ENCODE measurements at places on chromosomes 7 and 10.
A peak's percentile ranks its signal among the peaks of the same experiment; 100 is the strongest.

DNA sequence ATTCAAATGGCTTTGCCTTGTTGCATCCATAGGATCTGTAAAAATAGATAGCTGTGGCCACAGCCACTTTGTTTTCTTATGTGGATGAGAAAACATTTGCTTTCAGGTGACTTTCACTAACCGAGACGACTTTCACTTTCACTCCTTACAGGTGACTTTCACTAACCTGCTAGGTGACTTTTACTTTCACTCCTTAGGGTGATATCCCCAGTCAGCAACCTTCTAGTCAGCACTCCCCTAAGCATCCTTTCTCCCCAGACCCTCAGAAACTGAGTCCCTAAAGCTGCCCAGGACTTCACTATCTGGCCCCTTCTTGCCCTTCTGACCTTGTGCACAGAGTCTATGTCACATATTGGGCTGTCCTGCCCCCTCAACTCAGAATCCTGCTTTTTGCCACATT, 177.5 kb downstream of the RELN start:
- peak; percentile 12 for DNase-seq

DNA sequence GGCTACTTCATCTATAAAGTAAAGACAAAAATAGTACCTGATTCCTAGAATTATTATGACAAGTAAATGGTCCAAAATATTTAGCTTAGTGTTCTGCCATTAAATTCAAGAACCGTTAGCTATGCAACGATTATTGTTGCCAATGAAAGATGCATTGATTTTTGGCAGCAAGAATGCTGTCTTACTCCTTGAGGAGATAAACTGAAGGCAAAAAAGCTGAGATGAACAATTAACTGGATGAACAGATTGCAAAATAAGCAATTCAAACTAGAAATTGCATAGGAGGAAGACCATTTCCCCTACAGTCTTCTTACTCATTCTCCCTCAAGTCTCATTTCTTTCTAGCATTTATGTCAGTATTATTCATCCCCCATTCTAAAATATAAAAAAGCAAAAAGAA, 484.5 kb downstream of the PLXDC2 start:
- DNase-seq: no peak

DNA sequence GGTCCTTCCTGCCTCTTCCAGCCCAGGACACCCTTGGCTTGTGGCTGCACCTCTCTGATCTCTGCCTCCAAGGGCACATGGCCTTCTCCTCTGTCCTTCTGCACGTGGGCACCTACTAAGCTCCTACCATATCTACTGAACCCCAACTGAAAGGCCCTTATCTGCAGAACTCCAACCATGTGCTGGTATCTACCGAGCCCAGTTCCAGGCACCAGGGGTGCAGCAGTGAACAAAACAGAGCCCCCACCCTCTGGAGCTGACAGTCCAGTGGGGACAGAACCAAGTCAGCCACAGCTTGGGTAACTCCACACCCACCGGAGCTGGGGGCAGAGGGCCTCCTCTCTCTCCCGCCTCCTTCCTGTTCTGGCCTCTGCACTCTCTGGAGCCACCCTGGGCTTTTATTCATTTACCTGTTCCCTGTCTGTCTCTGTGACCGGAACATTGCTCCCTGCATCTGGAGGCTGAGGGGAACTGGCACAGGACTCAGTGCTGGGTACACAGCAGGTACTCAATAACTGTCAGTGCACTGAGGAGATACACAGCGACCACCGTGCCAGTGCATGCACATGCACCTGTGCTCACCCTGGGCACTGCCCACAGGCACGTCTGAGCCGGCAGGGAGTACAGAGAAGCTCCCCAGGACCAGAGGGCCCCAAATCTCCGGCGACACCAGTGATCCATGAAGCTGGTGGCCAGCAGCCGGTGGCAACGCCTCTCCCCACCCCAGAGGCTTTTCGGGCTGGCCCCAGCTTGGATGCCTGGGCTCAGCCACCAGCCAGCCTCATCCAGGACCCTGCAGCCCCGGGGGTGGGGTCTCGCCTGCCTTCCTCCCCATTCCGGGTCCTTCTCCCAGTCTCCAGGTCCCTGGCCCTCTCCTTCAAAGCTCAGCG, 2.0 kb downstream of the MICALL2 start:
- DNase-seq: peak; percentile 46

DNA sequence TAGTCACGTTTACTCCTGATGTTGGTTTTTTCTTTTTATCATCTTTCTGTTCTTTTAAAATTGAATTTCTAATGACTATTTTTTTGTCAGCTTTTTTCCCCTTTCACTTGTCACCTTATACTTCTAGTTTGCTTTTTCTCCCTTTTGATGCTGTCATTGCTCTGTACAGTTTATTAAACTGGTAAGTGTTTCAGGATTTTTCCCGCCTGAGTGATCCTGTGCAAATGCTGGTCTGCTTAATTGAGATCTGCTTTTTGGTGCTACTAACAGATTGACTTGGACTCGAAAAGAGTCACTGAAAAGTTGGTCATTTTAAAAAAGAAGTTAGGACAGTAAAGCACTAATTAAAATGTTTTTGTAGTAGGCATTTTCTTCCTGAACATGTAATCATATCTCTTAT, 95.2 kb downstream of the PHTF2 start:
- DNase-seq: no peak

- DNase-seq: no peak
These were observed 38.0 kb downstream of the UBE3C start for GRCh38 chr7:157176771-157177170.

DNA sequence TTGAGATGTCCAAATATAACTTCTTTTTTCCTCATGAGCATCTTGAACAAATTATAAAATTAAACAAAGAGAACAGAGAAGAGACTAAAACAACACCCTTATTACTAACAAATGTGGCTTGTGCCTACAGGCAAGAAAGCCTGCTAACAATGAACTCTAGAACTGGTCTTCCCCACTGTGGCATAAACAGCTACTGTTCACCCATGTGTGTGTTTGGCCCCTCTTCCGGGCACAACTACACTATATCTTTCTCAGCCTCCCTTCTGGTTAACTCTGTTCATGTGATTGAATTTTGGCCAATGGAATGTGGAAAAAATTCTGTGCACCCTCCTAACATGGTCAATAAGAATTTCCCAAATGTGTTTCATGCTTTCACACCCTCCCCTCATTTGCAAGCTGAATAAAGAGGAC, 117.0 kb downstream of the KBTBD2 start:
- no peak for DNase-seq

- DNase-seq: no peak
These were observed 82.7 kb upstream of the MACROH2A2 start for GRCh38 chr10:69969977-69970376.

GRCh38 chr7:55489552-55489951, 82.8 kb downstream of the VOPP1 start:
- DNase-seq: no peak

GRCh38 chr7:76394957-76395356, 14.5 kb downstream of the SSC4D start:
- no peak for DNase-seq

Data from HT-29 (cell line).